Motor neuron (in vitro differentiated cells): ENCODE measurements at places on chromosomes 5 and 9. TPM values are rescaled to one million over a fixed set of nuclear protein-coding genes. Genes with fewer than 3 reads are reported as not detected.

The SLC6A7 gene
- 0.14 and 0.31 TPM in 2 replicates for total RNA-seq

The RAB3C gene
- total RNA-seq: 40.5 and 42.0 TPM in 2 replicates

The GSN gene
- total RNA-seq: 60.4 and 63.3 TPM in 2 replicates

GRCh38 chr5:165393839-165394238 is 1888.4 kb downstream of the MAT2B start:
- ATAC-seq: no peak

DNA sequence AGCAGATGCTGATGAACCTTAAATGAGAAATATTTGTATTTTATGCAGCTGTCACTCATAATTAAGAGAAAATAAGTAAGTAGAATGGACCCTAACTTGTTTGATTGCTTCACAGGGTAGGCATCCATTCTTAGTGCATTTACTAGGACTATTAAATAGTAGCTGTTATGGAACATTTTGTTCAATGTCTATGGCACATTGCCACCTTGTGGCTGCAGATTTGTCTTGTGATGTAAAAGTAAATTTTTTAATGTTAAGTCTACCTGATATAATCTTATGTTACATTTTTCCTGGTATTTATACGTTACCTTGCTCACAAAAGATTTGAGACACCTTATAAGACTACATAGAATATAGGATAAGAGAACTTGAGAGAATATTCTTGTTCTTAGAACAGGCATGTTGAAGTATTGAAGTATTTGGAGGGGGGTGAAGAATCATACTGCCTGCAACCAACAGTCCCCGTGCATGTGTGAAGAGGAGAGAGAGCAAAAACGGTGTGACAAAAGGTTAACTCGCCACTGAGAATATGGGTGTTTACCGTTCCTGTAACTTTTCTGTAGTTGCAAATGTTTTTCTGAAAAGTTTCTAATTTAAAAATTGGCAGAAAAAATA is 161.1 kb downstream of the MAST4 start:
- ATAC-seq: peak; percentile 36

DNA sequence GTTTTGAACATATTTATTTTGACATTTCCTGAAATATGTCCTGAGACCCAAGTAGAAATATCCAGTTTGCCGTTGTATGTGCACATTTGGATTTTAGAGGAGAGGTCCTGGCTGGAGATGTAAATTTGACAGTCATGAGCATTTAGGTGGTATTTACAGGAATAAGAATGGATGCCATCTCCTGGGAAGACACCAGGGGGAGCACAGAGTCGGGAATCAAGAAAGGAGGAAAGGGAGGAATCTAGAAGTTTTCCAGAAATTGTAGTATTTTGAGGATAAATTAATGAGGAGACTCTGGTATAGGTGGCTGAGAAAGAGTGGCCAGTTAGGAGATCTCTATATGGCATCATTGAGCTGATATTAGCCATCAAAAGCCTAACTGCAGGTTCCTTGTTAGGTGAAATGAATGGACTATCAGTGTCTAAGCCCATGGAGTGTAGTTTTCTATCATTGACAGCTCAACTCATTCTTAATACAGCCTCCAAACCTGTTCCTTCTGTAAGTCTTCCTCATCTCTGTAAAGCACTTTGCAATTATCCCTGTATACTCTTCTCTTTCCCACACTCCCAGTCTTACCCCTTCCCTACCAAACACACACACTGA is 7.2 kb downstream of the GAPT start:
- ATAC-seq: peak; percentile 52
